ENCODE measurements at places on chromosomes 5 and 9.

DNA sequence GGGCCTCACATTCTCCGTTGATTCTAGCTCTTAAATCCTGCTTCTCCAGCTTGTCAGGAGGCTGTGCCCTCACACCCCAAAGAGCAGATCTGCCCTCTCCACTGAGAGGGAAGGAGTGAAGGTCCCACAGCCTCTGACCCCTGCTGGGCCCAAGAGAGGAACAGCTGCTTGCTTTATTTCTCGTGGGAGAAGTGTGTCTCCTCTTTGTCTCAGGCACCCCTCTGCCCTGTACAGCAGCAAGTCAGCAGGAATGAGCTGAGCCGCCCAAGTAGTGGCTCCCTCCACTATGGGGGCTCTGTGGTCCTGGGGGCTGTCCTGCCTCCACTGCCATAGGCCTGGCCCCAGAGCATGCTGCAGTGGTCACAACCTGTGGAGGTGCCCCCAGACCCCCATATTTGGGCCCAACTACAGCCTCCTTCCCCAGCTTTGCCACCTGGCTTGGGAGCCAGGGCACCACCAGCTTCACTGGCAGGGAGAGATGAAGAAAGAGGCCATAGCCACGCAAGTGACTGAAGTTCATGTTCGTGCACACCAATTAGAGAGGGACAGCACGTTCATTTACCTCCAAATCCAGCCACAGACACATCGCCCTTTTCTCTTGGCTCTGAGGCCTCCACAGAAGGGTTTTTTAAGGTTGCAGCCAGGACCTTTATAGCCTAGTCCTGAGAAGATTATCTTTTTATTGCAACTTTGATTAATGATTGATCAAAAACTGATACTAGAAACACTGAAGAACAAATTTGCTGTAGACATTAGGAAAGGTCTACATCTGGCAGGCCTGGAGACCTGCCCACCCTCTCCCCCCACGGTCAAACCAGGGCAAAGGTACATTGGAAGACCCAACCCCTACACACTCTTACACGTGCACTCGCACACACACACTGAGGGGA, 27.5 kb downstream of the IRF1 start:
- no peak for DNase-seq

GRCh38 chr5:55597014-55597981, 62.5 kb upstream of the PLPP1 start:
- no peak for DNase-seq

- DNase-seq: no peak
These were observed 66.8 kb upstream of the RNF130 start for GRCh38 chr5:180138214-180138975.

DNA sequence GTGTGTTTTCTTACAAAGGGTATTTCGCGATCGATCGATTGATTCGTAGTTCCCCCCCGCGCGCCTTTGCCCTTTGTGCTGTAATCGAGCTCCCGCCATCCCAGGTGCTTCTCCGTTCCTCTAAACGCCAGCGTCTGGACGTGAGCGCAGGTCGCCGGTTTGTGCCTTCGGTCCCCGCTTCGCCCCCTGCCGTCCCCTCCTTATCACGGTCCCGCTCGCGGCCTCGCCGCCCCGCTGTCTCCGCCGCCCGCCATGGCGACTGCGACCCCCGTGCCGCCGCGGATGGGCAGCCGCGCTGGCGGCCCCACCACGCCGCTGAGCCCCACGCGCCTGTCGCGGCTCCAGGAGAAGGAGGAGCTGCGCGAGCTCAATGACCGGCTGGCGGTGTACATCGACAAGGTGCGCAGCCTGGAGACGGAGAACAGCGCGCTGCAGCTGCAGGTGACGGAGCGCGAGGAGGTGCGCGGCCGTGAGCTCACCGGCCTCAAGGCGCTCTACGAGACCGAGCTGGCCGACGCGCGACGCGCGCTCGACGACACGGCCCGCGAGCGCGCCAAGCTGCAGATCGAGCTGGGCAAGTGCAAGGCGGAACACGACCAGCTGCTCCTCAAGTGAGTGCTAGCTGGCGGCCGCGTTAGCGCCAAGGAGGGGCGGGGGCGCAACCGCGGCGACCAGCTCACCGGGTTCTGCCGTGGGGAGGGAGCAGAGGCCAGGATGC, 480 bp downstream of the LMNB1 start:
- DNase-seq: no peak

- DNase-seq: no peak
These were observed 261.5 kb downstream of the TLE1 start for GRCh38 chr9:81427870-81428269.

GRCh38 chr9:88583901-88584596, 49.1 kb downstream of the NXNL2 start:
- DNase-seq: no peak

DNA sequence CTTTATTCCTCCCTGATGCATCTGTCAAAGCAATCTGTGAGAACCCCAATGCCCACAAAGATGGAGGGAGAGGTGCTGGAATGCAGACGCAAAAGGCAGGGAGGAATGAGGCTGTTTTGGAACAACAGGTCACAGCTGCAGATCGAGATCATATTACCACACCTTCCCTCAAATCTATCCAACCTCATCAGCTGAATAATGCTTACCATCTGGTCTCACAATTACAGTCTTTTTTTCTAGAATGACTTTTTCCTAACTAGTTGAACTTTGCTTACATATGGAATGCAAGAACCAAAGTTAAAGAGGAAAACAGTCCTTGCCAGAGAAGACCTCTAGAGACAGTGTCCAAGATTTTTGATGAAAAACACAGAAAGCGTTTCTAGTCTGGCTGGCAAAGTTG, 158.1 kb downstream of the LPAR1 start:
- no peak for DNase-seq

DNA sequence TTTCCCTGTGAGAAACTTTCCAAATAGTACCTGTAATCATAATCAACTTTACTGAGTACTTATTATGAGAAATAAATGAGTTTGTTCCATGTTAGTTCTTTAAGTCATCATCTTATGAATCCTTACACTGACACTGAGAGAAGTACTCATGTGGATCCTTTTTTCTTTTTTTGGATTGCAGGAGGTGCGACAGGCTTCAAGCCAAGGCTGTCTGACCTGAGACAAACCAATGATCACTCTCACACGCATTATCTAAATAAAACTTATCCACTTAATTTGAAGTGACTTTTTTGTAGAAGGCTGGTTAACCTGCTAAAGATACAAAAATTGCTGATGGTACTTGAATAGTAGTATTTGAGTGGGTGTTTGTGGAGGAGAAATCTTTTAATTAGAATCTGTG, 39.5 kb downstream of the JAKMIP2 start:
- no peak for DNase-seq

DNA sequence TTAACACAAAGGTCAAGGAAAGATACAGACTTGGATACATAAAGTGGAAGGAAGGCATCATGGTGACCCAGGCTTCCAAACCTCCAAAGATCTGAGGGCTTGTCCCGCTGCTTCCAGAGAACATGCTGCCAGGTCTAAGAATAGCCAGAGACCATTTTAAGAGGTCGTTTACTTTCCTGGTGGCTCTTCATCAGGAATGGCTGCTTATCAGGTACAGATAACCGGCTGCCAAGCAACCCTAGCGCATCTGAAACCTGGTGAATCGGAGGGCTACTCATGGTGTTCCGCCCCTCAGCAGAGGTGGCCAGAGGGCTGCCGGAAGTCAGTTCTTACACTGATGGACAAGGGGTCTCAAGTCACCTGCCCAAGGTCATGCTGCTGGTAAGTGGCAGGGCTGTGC, 251.3 kb upstream of the DAP start:
- no peak for DNase-seq

- no peak for DNase-seq
These were observed 1750.6 kb upstream of the CDH9 start for GRCh38 chr5:28788954-28789353.

DNA sequence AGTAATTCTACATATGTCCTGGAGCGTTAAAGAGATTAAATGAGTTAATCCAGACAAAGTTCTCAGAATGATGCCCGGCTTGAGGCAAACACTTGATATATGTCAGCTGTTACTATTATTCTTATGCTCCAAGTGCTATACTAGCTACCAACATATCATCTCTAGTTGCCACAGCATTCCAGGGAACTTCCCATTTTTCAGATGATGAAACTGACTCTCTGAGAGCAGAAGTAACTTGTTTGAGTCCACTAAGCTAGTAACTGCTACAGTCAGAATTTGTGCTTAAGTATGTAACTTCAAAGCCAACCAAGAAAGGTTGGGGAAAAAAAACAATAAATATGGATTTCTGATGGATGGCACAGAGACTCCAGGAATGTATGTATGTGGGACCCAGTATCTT, 98.1 kb downstream of the CDK5RAP2 start:
- no peak for DNase-seq

- no peak for DNase-seq
These were observed 263.9 kb upstream of the ZNF608 start for GRCh38 chr5:125010356-125010755.

DNA sequence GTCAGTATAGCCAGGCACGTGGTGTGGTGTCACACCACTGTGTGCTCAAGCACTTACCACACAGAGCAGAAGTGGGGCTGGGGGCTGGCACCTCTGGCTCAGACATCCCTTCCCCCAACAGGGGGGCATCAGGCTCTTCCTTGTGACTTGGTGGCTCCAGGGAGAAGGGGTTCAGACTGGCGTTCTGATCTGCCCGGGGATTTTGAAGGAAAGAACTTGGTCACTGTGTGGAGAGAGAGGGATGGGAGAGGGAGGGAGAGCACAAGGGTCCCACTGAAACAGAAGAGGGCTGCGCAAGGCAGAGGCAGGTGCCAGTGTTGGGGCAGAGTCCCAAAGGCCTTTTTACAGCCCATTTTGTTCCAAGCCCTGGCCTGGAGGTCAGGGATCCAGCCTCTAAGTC, 109.7 kb upstream of the ALDH1B1 start:
- no peak for DNase-seq

DNA sequence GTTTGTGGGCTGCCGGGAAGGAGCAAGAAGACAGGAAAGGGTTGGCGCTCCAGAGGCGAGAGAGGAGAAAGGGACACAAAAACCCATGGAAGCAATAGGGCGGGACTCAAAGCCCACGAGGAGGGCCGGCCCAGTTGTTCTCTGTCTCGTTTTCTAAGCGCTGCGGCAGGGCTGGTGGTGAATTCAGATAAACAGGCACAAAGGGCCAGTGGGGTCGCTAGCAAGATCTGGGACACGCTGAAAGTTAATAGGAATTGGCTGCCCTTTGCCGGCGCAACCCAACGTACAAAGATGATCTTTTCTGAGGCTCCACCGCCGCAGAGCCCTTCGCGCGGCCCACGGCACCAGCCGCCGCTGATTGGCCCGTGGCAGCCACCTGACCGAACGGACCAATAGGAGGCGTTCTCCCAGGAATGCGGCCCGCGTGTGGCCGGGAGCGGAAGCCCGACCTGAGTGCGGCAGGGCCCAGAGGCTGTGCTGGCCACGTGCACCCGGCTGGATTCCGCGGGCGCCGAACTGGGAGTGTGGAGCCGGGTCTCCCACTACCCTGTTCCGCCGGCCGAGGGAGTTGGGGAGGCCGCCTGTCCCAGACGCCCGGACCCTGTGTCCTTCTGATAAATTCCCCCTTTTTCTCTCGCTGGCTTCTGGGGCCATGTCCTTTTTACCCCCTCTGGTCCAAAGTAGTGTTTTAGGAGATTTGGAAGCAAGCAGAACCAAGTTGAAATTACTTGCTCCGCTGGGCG, 16.8 kb upstream of the NSD1 start:
- peak; percentile 86 for DNase-seq

GRCh38 chr5:56950626-56951125, 1.2 kb downstream of the MIER3 start:
- peak; percentile 63 for DNase-seq

GRCh38 chr5:150026682-150027172, 26.2 kb downstream of the HMGXB3 start:
- DNase-seq: no peak

- no peak for DNase-seq
These were observed 32.9 kb downstream of the RALGPS1 start for GRCh38 chr9:126947529-126947928.

GRCh38 chr5:142925795-142926194, 155.6 kb downstream of the ARHGAP26 start:
- no peak for DNase-seq

- DNase-seq: no peak
These were observed 5.7 kb upstream of the CHD1 start for GRCh38 chr5:98934546-98934945.

GRCh38 chr9:135463140-135463539, 16.4 kb upstream of the PPP1R26 start:
- no peak for DNase-seq

- DNase-seq: no peak
These were observed 21.4 kb upstream of the LTC4S start for GRCh38 chr5:179772351-179772750.

- DNase-seq: no peak
These were observed 1941.4 kb upstream of the NUDT12 start for GRCh38 chr5:105503950-105504349.

DNA sequence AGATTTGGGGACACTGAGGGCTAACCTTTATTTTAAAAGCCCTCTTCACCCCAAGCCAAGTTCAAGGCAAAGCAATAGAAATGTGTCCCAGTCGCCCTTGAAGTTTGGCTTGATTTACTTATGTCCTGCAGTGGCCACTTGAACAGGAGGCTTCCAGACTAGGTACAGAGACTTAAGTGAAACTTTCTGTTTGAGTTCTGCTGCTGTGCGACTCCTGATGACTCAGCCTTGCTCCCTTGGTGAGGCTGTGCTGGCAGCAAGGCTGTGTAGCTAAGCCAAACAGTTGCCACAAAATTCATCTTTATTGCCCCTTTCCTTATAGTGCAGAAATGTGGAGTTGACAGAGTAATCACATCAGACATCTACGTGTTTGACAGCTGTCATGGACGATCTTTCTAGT, 68.8 kb upstream of the NTRK2 start:
- no peak for DNase-seq

DNA sequence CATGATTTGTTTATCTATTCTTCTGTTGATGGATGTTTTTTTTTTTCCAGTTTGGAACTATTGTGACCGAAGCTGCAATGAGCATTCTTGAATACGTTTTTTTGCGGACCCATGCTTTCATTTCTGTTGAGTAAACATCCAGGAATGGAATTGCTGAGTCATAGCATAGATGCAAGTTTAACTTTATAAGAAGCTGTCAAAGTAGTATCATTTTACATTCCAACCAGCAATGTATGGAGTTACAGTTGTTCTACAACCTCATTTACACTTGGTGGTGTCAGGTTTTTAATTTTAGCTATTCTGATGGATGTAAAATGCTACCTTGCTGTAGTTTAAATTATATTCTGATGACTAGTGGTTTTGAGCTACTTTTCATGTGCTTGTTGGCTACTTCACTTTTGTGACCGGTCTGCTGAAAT, 49.0 kb downstream of the NPR3 start:
- DNase-seq: no peak

GRCh38 chr9:37187292-37187691, 66.9 kb downstream of the ZCCHC7 start:
- no peak for DNase-seq

GRCh38 chr5:78557601-78558000, 91.0 kb downstream of the LHFPL2 start:
- DNase-seq: no peak

DNA sequence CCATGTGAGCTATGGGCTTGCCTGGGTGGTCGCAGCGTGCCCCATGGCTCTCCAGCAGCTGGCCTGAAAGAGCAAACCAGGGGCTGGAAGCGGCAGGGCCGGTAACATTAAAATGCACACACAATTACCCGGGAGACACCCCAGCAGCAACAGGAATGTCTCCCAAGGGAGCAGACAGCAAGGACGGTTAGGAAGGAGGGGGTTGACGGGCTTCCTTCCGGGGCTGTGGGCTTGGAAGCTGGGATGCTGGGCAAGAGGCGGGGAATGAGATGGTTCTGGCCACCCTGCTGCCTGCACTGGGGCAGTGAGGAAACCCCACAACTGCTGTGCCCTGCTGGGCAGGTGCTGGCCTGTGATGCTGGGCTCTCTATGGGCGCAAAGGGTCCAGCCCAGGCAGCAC, 71.8 kb upstream of the ADAMTS2 start:
- no peak for DNase-seq

- no peak for DNase-seq
These were observed 60.3 kb downstream of the DAPK1 start for GRCh38 chr9:87557996-87558395.
